Trophoblast cell (in vitro differentiated cells and primary cell): ENCODE measurements at places on chromosomes 11 and 22.

DNA sequence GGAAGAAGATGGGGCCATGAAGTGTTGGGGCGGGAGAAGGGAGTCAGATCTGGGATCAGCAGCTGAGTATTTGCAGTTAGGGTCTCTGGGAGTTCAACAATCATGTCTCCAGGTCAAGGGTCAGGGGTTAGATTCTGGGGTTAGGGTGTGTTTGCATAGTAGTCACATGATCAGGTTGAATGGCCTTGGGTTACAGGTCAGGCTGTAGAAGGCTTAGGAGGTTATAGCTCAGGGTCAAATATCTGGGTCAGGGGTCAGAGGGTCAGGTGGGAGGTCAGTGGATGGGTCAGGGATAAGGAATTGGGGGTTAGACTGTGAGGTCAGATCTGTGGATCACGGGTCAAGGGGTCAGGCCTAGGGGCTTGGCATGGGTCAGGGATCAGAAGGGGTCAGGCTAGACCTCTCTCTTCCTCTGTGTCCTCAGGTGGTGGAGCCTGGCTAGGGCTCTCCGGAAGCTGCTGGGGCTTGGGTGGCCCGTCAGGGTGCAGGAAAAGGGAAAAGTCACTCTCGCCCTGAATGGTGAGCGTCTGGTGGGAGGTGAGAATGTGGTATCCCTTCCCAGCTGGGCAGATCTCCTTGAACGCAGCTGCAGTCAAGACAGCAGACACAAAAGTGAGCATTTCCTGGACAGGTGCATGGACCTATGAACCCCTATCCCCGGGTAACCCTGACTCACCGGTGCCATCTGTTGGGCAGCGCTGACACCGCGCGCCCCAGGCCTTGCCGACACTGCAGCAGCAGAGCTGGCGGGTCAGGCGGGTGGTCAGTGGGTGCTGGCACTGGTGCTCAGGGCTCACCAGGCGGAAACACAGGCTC lies 6.4 kb downstream of the LTBP3 start:
- no peak overlapping the region for H3K27ac ChIP-seq
- H3K4me3 ChIP-seq = no peak overlapping the region
- peaks cover 20% of the 10 kb centered on the region for H3K4me1 ChIP-seq
- no peaks in the 10 kb centered on the region for H3K36me3 ChIP-seq
- H3K27me3 ChIP-seq = peaks cover 9% of the 10 kb centered on the region

DNA sequence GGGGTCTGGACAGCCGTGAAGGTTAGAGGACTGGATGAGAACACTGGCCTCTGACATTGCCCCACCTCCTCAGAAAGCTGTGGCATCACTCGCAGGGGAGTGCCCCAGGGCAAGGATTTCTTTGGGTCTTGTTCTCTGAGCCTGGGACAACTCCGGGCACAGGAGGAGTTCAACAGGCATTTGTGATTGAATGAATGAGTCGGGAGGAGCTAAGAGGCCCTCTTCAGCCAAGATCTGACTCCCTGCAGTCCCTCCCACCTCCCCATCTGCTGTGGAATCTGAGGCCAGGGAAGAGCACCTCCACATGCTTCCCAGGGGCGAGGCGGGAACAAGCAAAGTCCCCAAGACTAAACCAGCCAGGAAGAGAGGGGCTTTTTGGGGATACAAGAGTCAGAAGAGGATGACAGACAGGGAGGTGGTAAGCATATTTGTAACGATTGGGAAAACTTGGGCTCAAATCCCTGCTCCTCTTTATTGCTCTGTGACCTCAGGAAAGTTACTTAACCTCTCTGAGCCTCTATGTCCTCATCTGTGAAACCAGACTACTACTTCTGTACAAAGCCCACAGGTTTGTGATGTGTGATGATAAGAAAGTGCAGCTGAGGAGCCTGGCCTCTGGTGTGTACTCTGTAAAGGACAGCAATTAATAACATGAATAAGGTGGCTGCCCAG lies 6.4 kb downstream of the TP53I11 start:
- no peaks in the 10 kb centered on the region for H3K36me3 ChIP-seq
- H3K27ac ChIP-seq = no peak overlapping the region
- no peaks in the 10 kb centered on the region for H3K4me1 ChIP-seq
- no peaks in the 10 kb centered on the region for H3K27me3 ChIP-seq

DNA sequence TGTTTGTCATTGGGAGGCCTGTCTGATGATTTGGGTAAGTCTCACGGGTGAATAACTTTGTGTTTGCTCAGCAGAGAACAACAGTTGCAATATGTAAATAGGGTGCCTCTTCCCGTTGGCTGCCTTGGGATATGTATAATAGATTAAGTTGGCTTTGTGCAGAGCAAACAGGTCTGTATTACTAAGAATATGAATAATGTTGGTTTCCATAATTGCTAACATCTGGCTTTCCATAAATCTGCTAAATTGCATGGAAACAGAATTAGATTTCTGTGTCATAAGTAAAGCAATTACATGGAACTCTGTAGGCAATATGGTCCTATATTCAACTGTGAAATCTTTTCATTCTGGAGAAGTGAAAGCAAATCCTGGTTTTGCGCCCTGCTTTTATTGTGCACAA lies 636.0 kb upstream of the ANO5 start:
- DNase-seq = no peak
- no peak overlapping the region for H3K27ac ChIP-seq
- H3K4me1 ChIP-seq = no peaks in the 10 kb centered on the region
- H3K4me3 ChIP-seq = no peak overlapping the region

DNA sequence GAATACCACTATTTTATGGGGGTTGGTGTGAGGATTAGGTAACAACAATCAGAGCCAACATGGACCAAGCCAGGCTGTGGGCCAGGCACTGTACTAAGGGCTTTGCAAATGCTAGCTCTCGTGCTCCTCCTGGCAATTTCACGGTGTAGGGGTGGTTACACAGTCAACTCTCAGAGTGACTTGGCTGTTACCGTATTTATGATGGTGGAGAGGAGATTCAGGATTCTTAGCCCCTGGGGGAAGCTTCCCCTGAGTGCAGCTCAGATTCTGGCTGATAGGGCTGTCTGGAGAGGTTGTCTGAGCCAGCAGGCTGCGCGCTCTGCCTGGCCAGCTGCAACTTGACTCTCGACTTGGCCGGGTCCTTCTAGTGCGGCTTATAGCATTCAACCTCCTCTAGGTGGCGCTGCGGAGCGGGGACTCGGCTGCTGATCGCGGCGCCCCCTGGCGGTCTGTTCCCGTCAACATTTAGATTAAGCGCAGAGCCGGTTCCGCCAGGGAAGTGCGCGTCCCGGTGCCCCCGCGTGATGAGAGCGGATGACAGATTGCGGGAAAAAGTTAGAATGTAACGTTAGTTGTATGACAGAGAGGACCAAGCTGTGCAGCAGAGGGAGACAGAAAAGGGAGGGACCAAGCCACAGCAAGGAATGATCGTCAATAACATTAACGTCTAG lies 4.5 kb upstream of the NCF4 start:
- no peaks in the 10 kb centered on the region for H3K27me3 ChIP-seq
- no peak overlapping the region for H3K4me3 ChIP-seq
- H3K4me1 ChIP-seq = no peaks in the 10 kb centered on the region

DNA sequence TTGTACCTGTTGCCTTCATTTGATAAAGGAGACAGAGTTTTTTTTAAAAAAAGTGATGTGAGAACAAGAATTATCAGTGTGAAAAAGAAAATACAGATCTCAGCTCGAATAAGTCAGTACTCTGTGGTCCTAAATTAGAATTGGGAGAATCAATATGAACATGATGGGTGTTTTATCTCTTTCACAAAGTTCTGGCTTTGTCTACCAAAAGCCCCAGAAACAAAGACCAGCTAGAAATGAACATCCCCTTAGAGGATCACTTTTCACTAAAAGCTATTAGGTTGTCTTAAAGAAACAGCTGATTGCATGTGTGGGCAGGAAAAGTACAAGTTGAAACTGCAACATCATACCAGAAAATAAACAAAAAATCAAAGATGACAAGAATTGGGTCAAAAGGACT lies 8.4 kb upstream of the ST14 start:
- H3K4me3 ChIP-seq = no peak overlapping the region
- no peaks in the 10 kb centered on the region for H3K27me3 ChIP-seq
- no peaks in the 10 kb centered on the region for H3K4me1 ChIP-seq
- peaks cover 3% of the 10 kb centered on the region for H3K36me3 ChIP-seq
- DNase-seq = no peak

GRCh38 chr11:71210861-71211260 lies 41.5 kb downstream of the SHANK2 start:
- H3K27ac ChIP-seq = no peak overlapping the region
- H3K4me3 ChIP-seq = no peak overlapping the region
- H3K4me1 ChIP-seq = peaks cover 10% of the 10 kb centered on the region
- H3K36me3 ChIP-seq = peaks cover 15% of the 10 kb centered on the region
